ENCODE measurements at places on chromosomes 11 and 22.
A peak's percentile ranks its signal among the peaks of the same experiment; 100 is the strongest.

DNA sequence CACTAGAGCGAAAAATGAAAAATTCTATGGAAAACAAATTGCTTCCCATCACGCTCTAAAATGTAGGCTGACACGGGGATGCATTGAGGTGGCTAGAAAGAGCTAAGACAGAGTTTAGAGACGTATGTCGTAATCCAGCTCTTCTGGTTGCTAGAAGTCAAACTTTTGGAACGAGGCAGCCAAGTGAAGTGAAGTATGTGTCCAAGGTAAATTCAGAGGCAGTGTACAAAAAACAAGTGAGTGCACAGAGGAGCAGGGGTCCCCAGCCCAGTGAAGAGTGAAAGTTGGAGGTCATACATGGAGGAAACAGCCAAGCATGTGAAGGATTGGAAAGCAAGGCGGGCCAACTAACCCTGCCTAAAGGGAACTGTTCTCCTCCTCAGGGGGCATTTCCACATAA is 528.5 kb downstream of the NTM start:
- no peak for DNase-seq

- DNase-seq: no peak
Observed at GRCh38 chr11:86537541-86538222, 134.7 kb downstream of the ME3 start.

DNA sequence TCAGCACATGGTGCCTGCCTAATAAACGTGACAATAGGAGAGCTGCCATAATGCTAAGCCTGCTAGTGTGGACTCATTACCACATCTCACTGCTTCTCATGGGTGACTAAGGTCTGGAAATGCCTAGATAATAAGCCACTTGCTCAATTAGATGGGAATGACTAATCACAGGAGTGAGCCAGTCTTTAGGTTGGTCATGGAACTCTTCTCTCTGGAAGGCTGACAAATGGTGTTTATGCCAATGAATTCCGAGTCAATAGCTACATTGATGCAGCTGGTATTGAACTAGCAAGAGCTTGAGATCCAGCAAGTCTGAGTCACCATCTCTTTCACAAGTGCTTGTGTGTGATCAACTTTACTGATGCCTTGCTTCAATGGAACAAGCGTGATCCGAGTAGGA is 334.9 kb downstream of the OPCML start:
- DNase-seq: no peak

DNA sequence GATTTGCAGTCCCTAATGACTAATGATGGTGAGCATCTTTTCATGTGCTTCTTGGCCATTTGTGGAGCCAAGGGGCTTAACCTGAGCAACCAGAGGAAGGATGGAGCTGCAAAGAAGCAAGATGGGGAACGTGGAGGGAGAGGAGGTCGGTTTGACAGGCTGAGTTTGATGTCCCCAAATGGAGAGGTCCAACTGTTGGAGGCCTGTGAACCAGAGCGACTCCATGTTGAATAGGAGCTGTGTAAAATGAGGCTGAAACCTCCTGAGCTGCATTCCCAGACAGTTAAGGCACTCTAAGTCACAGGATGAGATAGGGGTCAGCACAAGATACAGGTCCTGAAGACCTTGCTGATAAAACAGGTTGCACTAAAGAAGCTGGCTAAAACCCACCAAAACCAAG is 54.5 kb downstream of the RPS6KA4 start:
- no peak for DNase-seq

- no peak for DNase-seq
Observed at GRCh38 chr11:131624531-131624930, 254.1 kb downstream of the NTM start.

GRCh38 chr11:46162700-46163099 is 41.4 kb upstream of the PHF21A start:
- DNase-seq: peak; percentile 41

DNA sequence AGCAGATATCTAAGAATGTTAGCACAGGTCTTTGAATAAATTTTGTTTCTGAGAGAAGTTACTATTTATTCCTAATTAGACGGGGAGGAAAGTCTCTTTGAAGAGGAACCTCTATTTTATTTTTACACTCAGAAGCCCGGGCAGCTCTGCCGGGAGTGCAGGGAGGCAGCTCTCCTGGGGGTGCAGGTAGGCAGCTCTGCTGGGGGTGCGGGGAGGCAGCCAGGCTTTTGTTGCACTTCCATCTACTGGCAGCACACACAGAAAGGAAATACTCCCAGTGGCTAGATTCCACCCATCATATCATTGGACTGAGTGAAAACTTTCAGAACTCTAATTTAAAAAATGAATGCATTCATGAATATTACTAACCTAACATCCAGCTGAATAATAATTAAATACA is 24.6 kb downstream of the OR10A6 start:
- DNase-seq: no peak

GRCh38 chr11:970319-970871 is 44.7 kb downstream of the AP2A2 start:
- no peak for DNase-seq

DNA sequence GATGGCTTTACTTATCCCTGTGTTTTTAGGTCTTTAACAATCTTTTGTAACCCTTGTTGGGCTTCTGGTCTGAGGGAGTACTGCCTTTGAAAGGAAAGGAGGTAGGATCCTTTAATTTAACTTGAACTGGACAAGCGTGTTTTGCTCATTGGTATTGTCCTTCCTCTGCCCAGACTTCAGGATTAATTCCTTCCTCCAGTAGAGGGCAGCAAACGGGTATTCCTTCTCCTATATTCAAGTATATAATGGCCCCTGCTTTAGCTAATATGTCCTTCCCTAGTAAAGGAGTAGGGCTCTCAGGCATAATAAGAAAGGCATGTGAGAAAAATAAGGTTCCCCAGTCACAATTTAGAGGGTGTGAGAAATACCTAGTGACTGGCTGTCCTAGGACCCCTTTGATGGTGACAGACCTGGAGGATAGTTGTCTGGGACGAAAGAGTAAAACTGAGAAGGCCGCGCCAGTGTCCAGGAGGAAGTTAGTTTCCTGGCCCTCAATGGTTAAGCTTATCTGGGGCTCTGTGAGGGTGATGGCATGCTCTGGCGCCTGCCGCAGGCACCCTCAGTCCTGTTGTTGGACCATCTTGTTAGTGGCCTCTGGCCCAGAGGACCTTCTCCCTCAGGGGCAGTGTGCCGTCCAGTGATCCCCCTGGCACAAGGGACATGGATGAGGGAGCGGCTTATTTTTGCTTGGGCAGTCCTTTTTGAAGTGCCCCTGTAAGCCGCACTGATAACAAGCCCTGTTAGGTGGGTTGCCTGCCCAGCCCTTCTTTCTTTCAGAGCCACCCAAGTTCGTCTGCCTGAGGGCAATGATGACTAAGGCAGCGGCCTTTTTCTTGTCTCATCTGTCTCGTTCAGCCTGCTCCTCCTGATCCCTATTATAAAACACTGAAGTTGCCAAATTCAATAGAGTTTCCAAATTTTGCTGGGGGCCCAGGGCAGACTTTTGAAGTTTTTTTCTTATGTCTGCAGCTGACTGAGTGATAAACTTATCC is 51.8 kb downstream of the C11orf71 start:
- peak; percentile 57 for DNase-seq

DNA sequence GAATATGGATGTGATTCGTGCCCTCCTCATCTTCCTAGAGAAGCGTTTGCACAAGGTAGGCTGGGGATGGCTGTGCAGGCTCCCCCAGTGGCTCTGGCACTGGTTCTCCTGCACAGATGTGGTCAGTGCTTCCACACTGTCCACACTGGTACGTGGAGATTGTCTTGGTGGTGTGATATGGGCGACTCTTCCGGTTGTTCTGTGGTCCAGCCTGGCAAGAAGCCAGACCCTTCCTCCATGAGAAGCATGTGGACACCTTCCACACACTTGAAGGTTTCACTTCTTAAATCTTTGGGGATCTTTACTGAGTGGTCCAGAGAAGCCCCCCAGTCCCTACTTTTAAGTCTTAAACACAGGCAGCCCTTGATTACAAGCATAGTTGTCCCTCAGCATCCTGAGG is 3.8 kb downstream of the RIC8A start:
- no peak for DNase-seq

- peak; percentile 28 for DNase-seq
Observed at GRCh38 chr11:86418917-86419316, 44.2 kb downstream of the CCDC81 start.

DNA sequence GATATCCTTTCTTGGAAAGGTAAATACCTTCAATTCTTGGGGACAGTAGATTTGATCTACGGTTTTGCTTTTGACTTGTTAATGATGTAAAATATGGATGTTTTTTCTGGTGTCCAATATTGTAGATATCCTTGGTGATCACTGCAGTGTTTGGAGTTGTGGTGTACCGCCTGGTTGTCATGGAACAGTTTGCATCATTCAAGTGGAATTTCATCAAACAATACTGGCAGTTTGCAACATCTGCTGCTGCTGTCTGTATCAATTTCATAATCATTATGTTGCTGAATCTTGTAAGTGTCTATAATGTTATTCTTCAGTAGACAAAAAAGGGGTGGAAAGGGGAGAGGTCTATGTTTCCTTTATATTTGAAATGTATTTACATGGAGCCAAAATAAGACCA is 27.4 kb upstream of the MUC15 start:
- no peak for DNase-seq

DNA sequence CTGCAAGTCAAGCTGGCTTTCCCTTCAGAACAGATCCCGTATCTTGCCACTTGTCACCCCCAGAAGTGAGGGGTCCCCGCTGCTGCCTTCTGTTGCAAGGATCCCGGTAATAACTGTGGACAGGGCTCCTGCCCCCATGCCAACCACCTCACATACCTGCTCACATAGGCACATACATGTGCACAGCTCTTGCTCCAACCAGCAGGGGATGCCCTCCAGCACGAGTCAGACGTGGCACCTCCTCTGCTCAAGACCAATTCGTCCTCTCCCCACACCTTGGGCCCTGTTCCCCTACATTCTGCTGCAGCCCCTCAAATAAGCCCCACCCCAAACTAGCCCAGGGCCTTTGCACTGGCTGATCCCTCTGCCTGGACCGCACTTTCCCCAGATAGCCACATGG is 163.3 kb downstream of the CRYBB2 start:
- no peak for DNase-seq

DNA sequence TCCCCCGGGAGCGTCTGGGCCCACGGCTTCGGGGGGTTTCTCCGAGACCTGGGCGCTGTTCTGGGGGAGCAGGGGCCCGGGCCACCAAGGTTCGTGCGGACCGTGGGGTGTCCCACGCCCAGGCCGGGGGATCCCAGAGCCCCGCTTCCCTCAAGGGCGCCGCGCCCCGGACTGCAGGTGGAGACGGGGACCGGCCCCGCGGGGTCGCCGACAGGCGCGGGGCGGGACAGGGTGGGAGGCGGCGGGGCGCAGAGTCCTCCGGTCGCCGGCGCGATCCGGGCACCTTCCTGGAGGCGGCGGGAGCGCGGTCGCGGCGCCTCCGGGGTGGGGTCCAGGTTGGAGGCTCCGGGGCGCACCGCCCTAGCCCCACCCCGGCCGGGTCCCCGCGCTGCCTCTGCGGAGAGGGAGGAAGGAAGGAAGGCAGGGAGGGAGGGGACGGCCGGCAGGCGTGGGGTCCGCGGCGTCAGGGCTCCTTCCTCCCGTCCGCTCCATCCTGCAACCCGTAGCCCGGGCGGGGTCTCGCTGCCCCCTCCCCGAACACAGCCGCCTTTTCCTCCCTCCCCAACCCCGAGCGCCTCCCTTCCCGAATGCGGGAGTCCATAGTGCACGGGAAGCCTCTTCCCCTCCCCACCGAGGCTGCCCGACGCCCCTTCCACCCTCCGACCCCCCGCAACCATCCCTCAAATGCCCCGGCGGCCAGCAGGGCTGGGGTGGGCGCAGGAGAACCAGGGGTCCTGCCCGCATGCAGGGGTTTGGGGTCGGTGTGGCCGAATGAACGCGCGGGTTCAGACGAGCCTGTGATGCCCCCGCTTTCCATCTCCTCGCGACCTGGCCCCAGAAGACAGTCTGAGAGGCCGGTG is 4.3 kb upstream of the ZBED4 start:
- no peak for DNase-seq

GRCh38 chr22:38761202-38762162 is 5.7 kb upstream of the SUN2 start:
- peak; percentile 46 for DNase-seq

- peak; percentile 45 for DNase-seq
Observed at GRCh38 chr11:134275534-134276395, at the start of gene GLB1L3. Gene GLB1L3 (plus strand): TSS chr11:134276379. CDS start chr11:134276741, 362 bp downstream.

DNA sequence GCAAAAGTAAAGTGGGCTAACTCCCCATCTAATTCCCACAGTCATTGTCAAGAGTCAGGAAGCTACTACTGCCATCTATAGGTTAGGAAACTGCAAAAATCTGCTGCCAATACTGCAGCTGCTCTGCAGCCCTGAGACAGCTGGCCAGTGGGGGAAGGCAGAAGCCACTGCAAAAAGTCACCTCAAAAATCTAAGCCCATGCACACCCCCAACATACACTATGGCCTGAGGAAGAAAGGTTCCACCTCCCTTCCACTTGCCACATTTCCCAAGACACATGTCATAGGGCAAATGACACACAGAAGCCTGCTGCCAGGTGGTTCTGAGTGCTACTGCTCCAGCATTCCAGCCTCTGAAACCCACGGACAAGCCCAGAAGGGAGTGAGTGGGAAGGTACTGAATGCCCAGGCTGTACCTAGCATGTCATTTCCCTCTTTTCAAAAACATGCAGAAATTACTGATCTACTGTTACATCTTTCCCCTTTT is 36.9 kb downstream of the DGCR2 start:
- DNase-seq: peak; percentile 42

DNA sequence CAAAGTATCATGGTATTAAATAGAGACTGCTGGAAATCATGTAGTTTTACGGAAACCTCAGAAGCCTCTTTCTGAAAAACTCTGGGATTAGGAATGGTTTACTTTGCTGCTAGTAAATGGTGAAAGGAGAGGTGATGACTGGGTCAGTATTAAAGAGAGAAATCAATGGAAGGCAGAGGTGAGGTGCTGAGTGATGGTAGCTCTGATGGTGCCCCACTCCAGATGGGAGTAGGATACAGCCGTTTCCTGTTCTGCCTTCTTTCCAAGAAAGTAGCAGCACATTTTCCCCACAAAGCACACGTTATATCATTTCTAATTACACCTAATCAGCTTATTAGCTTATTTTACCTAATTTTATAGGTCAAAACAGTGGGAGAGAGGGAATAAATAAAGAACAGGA is 267.6 kb upstream of the PITPNB start:
- no peak for DNase-seq

DNA sequence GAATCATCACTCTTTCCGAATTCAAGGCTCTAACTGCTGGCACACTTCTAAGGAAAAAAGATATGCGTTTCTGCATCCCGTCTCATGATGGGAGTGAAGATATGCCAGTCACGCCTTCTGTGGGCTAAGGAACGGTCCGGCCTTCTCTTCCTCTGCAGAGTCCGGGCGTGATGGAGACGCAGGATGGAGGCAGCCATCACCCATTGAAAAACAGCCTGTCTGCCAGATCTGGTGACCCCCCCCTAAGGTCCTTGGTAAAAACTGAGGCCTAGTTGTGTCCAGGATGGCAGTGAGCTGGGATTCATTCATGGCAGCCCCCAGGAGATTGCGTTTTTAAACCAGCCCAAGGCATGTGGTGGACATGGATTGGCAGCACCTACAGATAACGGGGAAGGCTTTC is 6.9 kb upstream of the EFCAB6 start:
- no peak for DNase-seq

DNA sequence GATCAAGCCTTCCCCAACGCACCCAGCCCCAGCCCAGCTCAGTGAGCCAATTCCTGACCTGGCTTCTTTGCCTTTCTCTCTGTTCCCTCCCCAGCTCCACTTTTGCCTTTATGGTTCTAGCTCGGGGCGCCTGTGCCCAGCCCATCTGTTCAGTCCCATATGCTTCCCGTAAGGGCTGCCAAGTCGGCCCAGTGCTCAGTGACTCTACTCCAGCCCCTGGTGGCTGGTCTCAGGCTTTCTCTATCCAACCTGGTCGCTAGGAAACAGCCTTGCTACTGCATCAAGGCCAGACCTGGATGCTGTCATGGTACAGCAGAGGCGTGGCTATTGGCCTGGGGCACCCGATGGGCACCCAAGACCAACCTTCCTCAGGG is 178.0 kb downstream of the DSCAML1 start:
- DNase-seq: peak; percentile 9

All from GM12865 (cell line).